ENCODE measurements at places on chromosomes 5 and 9. TPM values are rescaled to one million over a fixed set of nuclear protein-coding genes. Genes with fewer than 3 reads are reported as not detected.

- DNase-seq = no peak
These were observed 42.2 kb downstream of the OSMR start for GRCh38 chr5:38888041-38888440.

GRCh38 chr5:74595143-74595925 is 45.2 kb downstream of the ENC1 start:
- peak; percentile 60 for DNase-seq

DNA sequence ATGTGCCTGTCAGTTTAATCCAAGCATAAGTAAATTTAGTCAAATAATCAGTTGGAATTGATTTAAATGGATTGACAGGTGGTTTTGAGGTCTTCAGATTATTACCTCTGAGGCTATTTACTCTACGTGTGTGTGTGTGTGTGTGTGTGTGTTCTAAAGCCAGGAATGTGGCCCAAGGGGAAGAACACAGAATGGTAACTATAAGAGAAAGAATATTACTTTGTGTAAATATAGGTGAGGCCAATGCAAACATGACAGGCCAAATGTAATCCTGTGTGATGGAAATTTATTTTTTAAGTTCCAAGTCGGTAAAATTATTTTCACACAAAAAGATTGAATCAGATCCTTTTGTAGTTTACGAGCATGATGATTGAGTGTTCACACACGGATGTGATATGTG is 390.0 kb downstream of the PLK2 start:
- DNase-seq = no peak

GRCh38 chr5:135207866-135208265 is 173.8 kb upstream of the PITX1 start:
- no peak for DNase-seq

DNA sequence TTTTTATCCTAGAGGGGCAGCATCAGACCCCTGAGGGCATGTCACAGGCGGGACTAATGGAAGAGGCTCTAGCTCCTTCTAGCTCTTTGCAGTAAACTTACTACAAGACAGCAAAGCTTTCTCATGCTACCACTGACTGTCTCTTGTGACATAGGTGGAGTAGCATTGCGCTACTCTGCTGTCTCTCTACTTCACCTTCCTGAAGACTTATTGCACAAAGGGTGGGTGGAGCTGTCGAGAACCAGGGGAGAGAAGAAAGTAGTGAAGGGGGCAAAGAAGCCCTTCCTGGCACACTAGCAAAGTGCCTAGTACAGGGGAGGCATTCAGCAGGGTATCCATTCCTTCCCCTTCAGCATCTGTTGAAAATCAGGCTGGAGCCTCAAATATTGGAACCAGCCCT is 36.1 kb upstream of the NEK6 start:
- no peak for DNase-seq

DNA sequence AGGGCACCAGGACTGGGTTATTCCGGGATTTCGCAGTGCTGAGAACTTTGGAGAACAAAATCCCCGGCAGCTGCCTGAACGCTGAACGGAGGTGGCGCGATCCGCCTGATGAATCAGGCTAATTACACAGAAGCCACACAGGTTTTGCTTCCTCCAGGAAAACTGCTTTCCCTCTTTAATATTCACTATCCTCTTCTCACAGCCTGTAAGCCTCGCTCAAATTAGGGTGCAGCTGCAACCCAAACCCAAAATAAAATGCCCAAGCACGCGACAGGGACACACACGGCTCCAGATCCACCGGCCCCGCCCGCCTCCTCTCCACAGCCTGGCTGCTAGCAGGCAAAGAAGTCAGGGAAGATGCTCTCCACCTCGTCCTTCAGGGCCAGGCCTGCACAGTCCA is 6.0 kb downstream of the SOHLH1 start:
- DNase-seq = no peak

DNA sequence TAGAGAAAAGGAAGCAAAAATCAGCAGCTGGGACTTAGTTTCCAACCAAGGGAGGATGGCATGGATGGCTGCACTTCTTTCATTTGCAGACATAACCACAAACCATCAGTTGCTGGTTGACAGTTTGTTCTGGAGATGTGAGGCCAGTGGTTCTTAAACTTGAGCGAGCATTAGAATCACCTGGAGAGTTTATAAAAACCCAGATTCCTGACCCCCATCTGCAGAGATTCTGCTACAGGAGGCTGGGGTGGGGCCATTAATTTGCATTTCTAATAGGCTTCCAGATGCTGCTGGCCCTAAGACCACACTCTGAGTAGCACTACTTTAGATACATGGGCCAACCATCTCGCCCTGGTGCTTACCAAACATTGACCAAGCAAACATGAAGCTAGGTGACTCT is 60.8 kb downstream of the MARCHF3 start:
- no peak for DNase-seq

DNA sequence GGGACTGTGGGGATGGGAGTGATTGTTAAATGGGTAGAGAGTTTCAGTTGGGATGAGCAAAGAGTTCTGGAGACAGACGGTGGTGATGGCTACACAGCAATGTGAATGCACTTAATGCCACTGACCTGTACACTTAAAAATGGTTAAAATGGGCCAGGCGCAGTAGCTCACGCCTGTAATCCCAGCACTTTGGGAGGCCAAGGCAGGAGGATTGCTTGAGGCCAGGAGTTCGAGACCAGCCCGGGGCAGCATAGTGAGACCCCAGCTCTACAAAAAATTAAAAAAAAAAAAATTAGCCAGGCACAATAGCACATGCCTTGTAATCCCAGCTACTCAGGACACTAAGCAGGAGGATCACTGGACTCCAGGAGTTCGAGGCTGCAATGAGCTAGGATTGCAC is 7.7 kb downstream of the LMAN2 start:
- DNase-seq = no peak

GRCh38 chr9:87681271-87682061 is 44.5 kb upstream of the CTSL start:
- no peak for DNase-seq

DNA sequence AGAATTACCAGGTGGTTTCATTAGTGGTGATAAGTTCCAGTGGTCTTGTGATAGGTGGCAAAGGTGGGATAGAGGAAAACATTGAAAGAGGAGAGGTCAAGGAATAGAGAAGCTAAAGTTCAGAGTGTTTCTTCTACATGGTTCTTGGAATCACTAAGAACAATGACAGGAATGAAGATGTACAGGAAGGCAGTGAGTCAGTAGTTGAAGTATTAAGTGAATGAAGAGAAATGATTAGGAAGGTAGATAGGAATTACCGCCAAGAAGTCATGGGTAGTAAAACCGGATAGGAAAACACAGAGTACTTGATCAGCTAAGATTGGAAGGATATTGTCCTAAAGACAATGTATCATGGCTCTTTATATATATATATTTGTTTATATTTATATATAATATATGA is 37.9 kb upstream of the RASA1 start:
- no peak for DNase-seq

DNA sequence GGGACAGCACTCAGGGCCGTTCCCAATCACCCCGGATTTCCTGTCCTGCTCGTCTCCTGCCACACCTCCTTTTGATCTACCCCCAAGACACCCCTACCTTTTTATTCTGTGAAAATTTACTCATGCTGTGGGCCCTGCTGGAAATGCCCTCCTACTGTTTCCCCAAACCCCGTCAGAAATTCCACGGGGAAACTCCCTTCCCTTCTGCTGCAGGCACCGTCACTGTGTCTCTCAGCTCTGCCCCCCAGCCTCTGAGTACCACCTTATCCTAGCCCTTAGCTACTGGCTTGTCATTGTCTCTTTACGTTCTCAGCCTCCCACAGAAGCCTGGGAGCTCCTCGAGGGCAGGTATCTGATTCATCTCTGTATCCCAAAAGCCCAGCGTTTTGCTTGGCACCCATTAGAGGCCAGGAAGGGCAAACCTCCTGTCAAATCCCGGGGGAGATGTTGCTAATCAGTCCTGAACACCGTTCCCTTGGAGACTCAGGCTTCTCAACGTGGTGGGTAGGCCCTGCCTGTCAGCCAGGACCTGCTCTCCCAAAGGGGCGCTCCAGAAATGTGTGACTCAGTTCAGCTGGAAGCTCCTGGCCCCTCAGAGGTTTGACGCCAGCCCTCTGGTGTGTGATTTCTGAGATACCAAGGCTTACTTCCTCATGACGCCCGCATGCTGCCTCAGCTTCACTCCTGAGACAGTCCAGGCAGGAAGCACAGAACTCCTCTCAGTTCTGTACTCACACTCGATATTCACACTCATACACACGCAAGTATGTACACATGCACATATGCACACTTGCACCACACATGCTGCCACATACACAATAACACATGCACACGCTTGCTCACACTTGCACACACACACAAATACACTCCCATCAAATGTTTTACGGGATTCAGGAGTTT is 50.7 kb upstream of the GRHPR start:
- DNase-seq = no peak

GRCh38 chr9:76921165-76921564 is 15.3 kb upstream of the PRUNE2 start:
- no peak for DNase-seq

GRCh38 chr5:87069974-87070608 is 197.6 kb upstream of the RASA1 start:
- DNase-seq = peak; percentile 63

DNA sequence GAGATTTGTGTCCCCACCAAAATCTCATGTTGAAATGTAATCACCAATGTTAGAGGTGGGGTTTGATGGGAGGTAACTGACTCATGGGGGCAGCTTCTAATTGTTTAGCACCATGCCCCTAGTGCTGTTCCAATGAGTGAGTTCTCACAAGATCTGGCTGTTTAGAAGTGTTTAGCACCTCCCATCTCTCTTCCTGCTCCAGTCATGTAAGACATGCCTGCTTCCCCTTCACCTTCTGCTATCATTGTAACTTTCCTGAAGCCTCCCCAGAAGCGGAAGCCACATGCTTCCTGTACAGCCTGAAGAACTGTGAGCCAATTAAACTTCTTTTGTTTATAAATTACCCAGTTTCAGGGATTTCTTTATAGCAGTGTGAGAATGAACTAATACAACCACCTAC is 170.5 kb downstream of the NDUFS4 start:
- no peak for DNase-seq

DNA sequence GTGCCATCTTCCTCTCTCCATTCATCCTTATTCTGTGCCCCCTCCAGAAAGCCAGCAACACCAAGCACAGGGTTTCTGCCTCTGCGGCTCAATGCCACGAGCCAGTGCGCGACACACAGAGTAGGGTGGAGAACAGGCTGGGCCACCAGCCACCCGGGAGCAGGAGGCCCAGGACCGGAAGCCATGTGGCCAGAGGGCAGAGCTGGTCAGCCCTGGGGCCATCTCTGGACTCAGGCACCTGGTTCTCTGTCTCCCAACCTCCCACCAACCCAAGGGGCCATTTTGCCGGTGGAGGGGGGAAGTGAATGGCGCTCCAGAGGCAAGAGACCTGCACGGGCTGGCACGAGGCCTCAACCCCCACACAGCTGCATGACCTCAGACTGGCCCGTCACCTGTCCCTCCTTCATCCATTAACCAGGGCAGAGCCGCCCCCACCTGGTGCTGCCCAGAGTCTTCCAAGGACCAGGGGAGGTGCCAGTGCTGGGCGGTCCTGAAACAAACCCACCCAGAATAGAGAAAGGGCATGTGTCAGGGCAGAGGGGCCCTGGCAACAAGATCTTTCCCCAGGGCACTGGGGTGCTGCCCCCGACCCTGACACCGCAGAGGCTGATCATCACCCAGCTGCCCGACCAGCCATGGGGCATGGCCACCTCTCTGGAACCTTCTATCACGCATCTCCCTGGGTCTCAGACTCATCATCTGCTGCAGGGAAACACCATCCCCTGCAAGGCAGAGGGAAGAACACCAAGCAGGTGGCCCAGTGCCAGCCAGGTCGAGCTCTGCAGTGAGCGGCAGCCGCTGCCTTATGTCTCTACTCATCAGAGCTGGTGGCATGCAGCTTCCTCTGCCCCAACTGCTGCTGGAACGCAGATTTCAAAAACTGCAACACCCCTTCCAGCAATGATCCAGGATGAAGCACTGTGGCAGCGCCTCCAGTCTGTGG is 11.9 kb downstream of the VAV2 start:
- no peak for DNase-seq

- DNase-seq = peak; percentile 79
These were observed 24.3 kb upstream of the POMT1 start for GRCh38 chr9:131478421-131478868.

DNA sequence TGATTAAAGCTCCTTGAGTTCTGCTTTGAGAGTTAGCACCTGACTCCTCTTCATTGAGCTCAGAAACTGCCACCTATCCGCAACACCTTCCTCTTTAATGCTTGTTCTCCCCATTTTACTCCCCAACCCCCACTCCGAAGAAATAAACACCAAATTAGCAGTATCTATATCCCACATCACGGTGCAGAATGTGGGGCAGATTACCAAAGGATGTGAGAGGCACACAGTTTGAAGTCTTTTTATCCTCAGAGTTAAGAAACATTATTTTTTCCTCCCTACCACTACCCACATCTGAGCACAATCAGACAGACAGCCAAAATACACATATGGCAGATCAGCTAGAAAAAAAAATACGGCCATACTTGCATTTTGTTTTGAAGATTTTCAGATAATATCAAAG is 26.1 kb upstream of the IL7R start:
- no peak for DNase-seq

DNA sequence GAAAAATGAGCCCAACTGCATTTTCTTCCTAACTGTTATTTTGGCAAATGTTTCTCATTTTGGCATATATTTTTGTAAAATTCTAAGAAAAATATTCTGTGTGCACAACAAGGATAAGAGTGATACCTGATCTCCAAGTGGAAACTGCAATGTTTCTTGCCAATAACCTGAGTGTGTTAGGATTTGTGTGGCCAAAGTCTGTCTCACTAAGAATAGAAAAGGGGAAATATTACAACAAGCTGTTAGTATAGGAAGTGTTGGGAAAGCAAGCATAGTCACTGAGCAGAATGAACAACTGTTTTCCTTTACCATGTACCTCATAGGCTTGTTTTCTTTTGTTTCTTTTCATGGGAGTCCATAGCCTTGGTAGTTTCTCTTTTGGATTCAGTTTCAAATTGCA is 624.2 kb downstream of the MTRR start:
- peak; percentile 14 for DNase-seq

DNA sequence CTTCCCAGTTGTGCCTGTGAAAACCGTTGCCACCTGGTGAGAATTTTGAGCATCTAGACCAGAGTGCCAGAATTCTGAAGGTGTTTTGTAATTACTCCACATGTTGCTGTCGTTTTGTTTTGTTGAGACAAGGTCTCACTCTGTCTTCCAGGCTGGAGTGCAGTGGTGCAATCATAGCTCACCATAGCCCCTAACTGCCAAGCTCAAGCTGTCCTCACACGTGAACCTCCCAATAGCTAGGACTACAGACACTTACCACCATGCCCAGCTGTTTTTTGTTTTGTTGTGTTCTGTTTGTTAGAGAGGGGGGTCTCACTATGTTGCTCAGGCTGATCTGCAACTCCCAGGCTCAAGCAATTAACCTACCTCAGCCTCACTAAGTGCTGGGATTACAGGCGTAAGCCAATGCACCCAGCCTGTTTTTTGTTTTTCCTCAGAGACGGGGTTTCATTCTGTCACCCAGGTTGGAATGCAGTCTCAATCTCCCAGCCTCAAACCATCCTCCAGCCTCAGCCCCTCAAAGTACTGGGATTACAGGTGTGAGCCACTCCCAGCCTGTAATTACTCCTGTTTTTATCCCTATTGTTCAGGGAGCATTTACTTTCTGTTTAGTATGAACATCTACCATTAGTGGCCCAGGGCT is 121.1 kb upstream of the DMRT1 start:
- DNase-seq = no peak

The RAB3C gene
- total RNA-seq = not detected

The SPINK4 gene
- not detected for total RNA-seq

The SHOC1 gene
- not detected for total RNA-seq

The MLANA gene
- total RNA-seq = not detected

The SV2C gene
- total RNA-seq = 1.8 TPM

The FBP1 gene
- total RNA-seq = 37.4 TPM

The CDH12 gene
- total RNA-seq = 1.3 TPM

The CCL28 gene
- total RNA-seq = 23.3 TPM

The SPINK7 gene
- not detected for total RNA-seq

The PCDHGB3 gene
- total RNA-seq = 3.1 TPM

The SLC4A9 gene
- total RNA-seq = not detected

The C5orf46 gene
- not detected for total RNA-seq
